ENCODE measurements at places on chromosomes 3 and 15.

DNA sequence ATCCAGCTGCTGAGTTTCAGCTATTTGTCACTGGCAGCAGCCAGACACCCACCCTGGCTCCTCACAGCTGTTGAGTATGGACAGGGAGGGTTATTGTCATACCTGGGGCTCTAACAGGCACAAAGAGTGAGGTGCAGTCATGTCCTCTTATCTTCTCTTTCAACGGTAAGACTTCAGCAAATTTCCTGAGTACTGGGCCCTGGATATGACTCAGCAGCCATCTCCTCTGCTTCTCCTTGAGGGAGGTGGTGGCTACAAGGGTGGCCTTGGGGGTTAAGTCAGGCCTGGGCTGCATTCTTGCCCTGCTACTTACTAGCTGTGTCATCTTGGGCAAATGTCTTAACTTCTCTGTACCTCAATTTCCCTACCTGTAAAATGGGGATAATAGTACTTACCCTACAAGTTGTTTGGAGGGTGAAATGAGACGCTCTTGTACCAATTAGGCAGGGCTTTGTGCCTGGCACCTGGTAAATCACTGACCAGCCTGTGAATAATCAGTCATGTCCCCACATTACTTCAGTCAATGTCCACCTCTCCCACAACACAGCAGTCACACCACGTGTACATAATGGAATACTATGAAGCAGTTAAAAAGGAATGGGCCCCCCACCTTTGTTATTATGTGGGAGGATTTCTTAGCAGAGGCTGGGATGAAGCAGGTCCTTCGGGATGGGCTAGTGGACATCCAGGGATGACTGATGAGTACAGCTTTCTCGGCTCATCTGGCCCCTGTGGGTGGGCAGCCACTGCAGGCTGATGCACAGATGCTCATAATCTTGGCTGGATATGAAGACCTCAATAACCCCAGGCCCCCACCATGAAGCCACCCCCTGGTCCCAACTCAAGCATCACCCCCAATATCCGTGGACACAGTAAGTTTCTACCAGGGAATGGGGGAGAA lies 528.8 kb downstream of the SHQ1 start:
- no peak for DNase-seq

DNA sequence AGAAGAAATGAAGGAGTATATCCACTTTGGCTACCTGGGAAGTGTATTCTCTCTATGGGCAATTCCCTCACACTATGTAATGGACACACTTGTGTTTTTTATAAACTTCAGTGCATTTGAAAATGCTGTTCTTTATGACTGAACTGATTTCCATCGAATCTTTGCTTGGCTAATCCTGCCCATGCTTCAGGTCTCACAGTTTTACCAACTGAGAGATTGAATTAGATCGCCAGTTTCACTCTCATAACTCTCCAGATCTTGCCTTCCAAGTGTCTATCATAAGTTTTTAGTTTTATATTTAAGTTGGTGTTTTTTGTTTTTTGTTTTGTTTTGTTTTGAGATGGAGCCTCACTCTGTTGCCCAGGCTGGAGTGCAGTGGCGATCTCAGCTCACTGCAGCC lies 73.5 kb upstream of the MBNL1 start:
- no peak for DNase-seq

DNA sequence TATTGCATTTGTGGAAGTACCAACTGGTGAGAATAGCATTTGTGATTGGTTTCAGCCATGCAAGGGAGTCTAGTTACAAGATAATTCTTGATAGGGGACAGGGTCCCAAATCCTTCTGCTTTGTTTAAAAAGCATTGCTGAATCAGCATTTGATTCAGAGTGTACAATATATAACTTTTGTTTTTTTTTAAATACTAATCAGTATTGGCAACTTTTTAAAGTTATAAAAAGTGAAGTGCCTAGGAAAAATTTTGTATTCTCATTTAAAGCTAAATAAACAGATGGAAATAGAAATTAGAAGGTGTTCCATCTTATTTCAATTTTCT lies 75.4 kb upstream of the SLC25A26 start:
- DNase-seq: no peak

GRCh38 chr3:44875596-44875995 lies 1.2 kb downstream of the TGM4 start:
- no peak for DNase-seq

- DNase-seq: no peak
Measured at GRCh38 chr3:108620250-108620649, 30.7 kb downstream of the DZIP3 start.

- DNase-seq: no peak
Measured at GRCh38 chr3:12578742-12579141, 21.9 kb downstream of the MKRN2 start.

DNA sequence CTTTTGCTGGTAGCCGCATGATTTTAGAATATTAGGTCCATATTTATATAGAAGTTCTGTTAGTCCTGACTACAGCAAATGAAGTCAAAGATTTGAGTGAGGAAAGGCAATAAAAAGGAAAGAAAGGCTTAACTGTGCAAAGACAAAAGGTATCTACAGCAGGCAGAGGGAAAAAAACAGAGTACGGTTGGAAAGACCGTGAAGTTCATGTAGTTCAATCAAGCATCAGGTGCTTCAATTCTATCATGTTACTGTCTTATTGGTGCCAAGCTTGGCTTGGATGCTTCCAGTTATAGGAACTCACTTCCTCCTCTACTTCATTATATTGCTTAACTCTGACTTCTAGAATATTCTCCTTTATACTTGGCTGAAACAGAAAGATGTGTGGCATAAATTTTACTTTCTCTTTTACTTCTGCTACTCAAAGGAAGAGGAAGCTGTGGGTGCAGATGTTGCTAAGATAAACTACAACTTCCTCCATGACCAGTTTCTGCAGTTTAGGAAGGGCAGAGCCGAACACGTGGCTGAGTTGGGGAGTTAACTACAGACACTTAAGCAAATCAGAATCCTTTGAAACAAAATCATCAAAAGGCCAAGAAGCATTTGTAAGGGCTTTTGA lies 72.6 kb upstream of the ZBED2 start:
- DNase-seq: no peak

DNA sequence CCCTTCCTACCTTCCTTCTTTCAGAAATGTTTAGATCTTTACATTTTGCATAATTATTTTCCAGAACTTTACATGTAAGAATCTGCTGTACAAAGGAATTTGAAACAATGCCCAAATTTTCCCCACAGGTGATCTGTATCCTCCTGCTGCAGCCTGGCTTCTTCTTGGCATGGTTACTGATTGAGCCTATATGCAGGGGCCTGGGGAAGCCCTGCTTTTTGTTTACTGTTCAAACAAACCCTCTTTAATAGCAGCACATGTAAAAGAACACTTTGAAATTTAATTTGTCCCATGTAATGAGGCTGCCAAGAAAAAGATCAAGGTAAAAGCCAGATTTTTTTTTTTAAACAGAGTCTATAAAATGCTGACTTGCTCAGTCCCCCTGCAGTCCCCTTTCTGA lies 432.2 kb downstream of the TUSC7 start:
- no peak for DNase-seq

DNA sequence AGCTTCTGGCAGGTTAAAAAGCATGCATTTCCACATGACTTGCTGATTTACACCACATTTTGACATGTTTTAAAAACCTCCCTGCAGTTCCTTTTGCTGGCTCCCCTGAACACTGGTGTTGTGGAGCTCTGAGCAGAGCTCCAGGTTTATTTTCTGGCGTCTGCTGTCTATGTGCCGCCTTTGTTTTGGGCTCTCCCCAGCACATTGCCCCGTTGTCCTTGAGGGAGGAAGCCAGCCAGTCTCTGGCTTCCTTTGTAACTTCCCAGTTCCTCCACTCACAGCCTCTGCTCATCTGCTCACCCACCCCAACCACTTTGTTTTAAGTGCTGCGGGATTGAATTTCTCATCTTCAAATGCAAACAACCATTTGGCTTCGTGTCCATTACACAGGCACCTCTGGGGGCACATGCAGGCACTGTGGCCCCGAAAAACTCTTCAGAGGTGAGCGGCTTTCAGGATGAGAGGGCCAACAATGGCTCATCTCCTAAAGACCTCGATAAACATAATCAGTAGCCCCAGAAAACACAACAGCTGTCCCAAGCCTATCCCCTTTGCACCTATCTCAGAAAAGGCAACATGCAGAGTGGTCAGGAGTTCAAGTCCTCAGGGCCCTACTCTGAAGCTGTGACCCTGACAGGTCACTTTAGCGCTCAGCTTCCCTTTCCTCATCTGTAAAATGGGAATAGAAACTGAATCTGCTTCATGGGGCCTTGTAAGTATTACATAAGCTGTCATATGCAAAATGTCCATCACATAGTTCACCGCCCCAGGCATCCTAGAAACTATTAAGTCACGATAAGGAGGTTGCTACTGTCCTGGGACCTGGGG lies 1.3 kb upstream of the MEF2A start:
- no peak for DNase-seq
